ENCODE measurements at places on chromosomes 3 and 15.

DNA sequence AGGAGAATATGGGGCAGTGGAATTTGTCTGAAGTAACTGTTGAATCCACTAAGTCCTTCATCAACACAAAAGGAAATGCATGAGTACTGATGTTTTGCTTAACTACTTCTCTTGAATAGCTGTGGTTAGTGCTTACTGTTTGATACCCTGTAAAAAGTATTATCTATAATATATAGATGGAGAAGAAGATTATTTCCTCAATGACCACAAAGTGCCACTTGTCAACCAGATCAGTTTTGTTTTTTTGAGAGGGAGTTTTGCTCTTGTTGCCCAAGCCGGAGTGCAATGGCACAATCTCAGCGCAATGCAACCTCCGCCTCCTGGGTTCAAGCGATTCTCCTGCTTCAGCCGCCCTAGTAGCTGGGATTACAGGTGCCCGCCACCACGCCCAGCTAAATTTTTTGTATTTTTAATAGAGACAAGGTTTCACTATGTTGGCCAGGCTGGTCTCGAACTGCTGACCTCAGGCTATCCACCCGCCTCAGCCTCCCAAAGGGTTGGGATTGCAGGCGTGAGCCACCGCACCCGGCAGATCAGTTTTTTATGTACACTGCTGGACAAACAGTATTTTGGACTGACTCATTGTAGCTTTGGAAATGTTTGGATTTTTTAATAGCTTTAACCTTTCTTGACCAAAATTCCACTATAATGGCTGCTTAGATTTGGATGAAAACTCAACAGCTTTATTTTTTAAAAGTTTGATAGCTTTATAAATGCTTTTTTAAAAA, 1.5 kb upstream of the RPLP1 start:
- no peak for DNase-seq

GRCh38 chr15:52112203-52112750, 298 bp downstream of the BCL2L10 start:
- DNase-seq, result no peak

DNA sequence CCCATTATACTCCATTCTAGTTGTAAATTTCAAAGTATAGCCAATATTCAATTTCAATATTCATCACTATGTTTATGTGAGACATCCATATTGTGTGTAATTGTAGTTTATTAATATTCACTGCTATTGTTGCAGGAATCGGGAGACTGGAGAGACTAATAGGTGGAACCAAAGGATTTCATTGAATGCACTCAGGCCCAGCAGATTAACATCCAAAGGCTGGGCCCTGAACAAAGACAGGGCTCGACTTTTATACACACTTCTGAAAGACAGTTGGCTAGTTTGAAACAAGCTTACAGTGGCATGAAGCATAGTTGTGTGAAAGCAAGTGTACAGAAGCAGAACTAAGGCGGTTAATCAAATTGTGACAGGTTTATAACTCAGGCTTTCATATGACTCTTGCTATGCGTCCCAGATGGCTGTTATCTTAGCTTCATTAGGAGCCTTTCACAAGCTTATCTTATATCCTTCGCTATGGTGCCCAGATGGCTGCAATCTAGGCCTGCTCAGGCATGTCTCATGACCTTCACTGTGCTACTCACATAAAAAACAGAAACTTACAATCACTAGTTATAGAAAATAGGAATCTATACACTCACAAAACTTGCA, 1038.8 kb upstream of the EPHA6 start:
- no peak for DNase-seq

DNA sequence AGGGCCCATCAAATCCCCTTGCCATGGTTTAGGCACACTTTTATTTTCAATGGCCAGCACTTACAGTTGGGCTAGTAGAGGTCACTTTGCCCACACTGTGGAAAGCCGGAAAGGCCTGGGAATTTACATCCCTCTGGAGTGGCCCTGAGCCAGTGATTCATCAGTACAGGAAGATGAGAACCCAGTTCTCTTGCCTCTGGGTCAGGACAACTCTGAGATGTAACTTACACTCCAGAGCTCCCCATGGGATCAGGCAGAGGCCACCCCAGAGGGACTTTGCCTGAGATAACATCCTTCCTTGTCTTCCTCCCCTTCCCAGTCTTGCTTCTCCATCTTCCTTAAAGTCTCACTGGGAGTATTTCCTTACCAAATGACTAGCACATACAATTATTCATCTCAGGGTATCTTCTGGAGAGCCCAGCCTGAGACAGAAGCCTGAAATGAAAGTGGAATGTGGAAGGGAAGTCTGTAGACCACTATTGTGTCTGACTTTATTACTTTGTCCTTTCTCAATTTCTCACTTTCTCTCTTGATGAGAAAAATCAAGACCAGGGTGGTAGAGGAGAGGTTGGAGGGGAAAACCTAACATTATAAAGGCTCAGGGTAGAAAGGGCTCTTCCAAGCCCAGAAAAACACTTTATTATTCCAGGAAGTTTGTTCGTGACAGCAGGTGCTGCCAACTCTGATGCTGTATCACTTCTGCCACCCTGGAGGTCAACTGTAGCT, 220.8 kb downstream of the ZNF621 start:
- DNase-seq, result no peak

GRCh38 chr3:43406643-43407023, 120.3 kb downstream of the SNRK start:
- no peak for DNase-seq
